ENCODE measurements at places on chromosomes 7 and 10.

GRCh38 chr10:70106958-70107791 lies 25.4 kb downstream of the AIFM2 start:
- DNase-seq: no peak

GRCh38 chr7:54538122-54538521 lies 4.1 kb upstream of the VSTM2A start:
- no peak for DNase-seq

GRCh38 chr10:117096599-117097201 lies 41.4 kb downstream of the VAX1 start:
- no peak for DNase-seq

DNA sequence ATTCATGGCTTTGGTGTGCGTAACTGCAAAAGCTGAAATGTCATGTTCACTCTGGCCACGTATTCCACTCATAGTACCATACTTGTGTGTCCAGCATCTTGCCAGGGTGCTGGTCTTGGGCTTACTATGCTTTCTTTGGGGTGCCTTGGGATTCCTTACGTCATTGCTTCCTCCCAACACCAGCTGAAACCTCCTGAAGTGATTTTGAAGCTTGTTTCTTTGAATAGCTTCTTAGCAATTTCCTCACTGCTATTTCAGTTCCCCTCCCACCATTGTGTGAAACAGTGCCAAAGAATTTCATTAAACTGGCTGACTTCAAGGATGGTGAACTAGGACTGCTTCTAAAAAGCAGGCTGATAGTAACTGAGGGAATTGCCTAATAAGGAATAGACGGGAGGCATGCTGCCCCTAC lies 36.9 kb downstream of the ENTPD1 start:
- DNase-seq: no peak

GRCh38 chr10:67262675-67263074 lies 336.8 kb downstream of the LRRTM3 start:
- no peak for DNase-seq

DNA sequence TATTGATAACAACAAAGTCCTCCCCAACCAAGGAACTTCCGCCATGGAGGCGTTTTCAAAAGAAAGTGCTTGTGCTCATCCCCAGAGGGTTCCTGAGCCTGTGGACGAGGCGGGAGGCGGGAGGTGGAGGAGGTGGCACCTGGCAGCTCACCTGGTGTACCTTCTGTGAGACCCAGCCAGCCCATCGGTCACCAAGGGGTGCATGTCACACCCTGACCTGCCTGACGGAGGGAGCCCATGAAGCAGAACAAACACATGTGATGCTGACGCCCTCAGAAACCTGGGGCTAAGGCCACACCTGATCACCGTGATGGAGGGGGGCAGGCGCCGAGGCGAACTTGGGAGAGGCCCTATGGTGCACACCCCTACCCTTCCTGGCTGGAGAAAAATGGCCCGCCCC lies 458.8 kb downstream of the DNAJB6 start:
- no peak for DNase-seq

DNA sequence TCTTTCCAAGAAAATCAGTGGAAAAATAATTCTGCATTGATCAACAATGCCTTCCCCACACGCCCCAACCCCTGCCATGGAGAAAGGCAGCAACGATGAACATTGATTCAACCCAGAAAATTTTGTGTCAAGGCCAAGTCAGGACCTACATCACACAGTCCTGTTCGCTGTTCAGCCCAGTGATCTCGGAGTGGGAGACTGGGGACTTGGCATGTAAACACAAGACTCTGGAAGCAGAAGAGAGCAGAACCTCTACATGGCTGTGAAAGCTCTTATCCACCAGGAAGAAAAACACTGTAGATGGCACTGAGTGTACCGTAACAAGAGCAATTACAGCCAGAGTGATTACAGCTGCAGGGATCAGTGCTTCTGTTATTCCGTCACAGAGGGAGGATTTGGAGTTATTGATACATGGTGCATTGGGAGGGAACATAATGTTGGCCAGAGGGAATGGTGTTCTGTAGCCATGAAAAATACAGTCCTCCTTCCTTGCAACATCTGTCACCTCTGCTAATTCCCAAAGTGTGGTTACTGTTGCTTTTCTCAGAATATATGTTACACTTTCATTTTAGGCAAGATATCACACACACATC lies 136.6 kb downstream of the IQUB start:
- no peak for DNase-seq

DNA sequence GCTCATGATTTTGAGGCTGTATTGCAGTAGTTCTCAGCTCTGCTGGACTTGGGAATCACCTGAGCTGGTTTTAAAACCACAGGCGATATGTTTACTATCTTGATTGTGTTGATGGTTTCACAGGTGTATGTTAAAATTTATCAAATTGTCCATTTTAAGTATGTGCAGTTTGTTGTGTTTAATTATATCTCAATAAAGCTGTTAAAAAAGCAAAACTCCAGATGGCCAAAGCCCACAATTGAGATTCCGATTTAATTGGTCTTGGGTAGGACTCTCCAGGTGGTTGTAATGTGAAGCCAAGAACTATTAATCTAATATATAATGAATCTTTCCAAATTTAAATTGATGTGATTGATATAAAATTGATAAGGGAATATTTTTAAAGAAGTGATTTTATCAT lies 48.6 kb downstream of the NRCAM start:
- no peak for DNase-seq

DNA sequence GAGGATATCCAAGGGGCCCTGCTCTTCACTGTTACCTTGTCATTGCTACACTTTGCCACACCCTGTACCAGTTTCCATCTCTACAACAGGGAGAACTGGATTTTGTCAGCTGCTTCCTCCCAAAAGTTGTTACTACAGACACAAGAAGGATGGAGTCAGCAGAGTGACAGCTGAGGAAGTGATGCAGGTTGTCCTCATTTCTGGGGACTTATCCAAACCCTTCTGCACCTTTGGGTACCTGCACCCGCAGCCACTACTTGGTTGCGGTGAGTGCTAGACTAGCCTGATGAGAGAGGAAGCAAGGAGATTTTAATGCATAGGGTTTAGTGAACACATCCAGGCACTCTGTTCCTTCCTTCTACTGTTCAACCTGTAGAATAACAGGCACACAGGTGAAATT lies 281.0 kb downstream of the RPS24 start:
- no peak for DNase-seq

DNA sequence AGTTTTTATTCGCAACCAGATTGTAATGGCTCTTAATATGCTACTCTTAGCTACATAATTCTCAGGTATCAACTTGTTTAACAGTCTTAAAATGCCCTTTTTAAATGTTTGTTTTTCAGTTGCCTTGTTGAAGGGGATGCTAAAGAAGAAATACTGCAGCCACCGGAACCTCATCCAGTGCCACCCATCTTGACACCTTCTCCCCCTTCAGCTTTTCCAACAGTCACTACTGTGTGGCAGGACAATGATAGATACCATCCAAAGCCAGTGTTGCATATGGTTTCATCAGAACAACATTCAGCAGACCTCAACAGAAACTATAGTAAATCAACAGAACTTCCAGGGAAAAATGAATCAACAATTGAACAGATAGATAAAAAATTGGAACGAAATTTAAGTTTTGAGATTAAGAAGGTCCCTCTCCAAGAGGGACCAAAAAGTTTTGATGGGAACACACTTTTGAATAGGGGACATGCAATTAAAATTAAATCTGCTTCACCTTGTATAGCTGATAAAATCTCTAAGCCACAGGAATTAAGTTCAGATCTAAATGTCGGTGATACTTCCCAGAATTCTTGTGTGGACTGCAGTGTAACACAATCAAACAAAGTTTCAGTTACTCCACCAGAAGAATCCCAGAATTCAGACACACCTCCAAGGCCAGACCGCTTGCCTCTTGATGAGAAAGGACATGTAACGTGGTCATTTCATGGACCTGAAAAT lies 69.5 kb upstream of the RSBN1L start:
- DNase-seq: no peak

- DNase-seq: no peak
Observed at GRCh38 chr10:44307691-44308090, 77.2 kb downstream of the CXCL12 start.

DNA sequence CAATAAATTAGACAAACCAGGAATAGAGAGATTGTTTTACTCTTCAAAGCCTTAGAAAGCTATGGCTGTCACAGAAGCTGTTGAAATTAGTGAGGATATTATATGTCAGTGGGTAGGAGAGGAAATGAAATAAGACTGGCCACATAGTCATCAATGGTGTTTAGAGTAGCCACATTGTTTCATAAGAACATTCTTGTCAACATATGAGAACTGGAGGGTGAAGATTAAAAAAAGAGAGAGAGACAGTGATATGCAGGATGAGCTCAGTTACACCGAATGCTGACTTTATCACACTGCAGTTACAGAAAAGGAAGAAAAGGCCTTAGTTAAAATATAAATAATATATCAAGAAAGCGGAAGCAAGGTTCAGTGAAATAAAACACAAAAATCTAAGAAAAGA lies 412.0 kb downstream of the CNTNAP2 start:
- DNase-seq: no peak

DNA sequence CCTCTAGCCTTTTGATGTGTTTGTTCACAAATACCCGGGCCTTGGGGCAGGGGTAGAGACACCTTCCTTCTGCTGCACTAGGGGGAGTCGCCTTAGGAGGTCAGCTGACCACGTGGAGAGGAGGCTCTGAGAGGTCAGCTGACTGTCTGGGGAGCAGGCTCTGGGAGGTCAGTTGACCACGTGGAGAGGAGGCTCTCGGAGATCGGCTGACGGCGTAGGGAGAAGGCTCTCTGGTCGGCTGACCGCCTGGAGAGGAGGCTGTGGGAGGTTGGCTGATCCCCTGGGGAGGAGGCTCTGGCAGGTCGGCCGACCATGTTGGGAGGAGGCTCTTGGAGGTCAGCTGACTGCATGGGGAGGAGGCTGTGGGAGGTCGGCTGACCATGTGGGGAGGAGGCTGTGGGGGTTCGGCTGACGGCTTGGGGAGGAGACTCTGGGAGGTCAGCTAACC lies 59.6 kb upstream of the LYZL1 start:
- DNase-seq: no peak

GRCh38 chr10:79905322-79906314 lies 43.3 kb downstream of the SFTPD start:
- DNase-seq: no peak

- DNase-seq: peak; percentile 41
Observed at GRCh38 chr7:131027287-131027773, 293.3 kb upstream of the KLF14 start.

GRCh38 chr7:21782996-21783395 lies 162.7 kb downstream of the CDCA7L start:
- no peak for DNase-seq

GRCh38 chr10:86450806-86451603 lies 70.6 kb downstream of the WAPL start:
- no peak for DNase-seq

- DNase-seq: no peak
Observed at GRCh38 chr10:68955355-68955831, 577 bp upstream of the DDX21 start.

DNA sequence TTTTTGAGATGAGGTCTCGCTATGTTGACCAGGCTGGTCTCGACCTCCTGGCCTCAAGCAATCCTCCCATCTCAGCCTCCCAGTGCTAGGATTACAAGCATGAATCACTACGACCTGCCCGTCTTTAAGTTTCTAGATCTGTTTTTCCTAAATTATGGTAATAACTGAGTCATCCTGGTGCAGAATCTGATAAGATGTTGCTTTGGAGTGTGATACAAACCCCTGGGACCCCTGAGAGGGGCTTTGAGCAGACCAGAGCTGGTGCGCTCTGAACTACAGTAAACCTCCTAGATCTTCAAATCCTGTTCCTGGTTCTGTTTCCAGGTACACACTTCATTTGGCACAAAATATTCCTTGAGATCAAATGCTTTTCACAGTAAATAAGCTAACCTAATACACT lies 34.2 kb downstream of the RPP38 start:
- no peak for DNase-seq

GRCh38 chr7:36661135-36661840 lies 63.0 kb downstream of the AOAH start:
- no peak for DNase-seq

GRCh38 chr10:94680544-94680943 lies 3.0 kb upstream of the CYP2C18 start:
- DNase-seq: no peak

Measured in effector memory CD8-positive, alpha-beta T cell (primary cell).